Fibroblast of skin of right quadriceps (primary cell): ENCODE measurements at places on chromosomes 12 and 14.

GRCh38 chr12:89414851-89415250 is 62.5 kb upstream of the DUSP6 start:
- DNase-seq: peak; percentile 81

DNA sequence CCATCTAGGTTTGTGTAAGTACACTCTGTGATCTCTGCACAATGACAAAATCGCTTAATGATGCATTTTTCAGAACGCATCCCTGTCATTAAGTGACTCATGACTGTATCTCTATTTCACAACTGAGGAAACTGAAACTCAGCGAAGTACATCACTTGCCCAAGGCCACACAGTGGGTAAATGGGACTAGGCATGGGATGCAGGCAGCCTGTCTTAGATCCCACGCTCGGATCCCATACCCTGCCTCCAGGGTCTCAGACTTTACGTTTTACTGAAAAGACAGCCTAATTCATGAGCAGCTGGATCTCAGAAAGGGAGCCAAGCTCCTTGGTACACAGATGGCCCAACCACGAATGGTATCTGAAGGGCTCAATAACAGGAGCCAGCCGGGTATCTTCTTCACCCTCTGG is 2.4 kb upstream of the MLEC start:
- DNase-seq: peak; percentile 19

DNA sequence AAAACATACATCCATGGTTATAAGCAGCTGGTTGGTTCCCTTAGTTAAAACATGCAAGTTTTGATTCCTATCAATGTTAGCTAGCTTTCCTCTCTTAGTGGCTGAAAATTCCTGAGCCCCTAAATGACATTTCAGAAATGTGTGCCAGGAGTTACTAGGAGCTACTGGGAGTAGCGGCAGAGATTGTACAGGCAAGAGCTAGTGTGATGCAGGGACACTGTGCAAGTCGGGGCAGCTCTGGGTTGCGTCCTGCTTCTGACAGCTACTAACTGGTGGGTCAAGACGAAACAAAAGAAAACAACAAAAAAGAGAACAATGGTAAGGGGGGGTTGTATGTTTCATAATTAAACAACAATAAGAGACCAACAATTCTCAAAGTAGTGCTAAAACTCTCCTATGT is 35.4 kb downstream of the LRIG3 start:
- DNase-seq: no peak

DNA sequence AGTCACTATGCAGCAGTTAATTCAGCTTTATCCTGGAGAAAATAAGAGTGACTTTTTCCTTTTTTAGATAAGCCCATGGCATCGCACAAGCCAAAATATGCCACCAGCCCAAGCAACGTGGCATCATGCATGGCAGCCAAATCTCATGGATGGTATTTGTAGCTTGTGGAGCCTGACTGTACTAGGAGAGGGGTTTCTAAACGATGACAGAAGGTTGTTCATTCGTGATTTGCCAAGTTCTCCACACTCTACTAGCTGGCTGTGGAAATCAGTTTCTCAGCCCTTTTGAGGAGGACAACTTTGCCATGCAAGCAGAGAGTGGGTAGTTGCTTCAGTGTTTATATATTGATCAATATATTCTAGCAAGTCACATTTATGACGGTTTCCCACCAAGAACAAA is 41.4 kb upstream of the ATXN2 start:
- DNase-seq: no peak

GRCh38 chr14:60331201-60332045 is 82.4 kb downstream of the PPM1A start:
- DNase-seq: peak; percentile 39

GRCh38 chr12:80625901-80626300 is 81.5 kb upstream of the MYF6 start:
- DNase-seq: no peak

DNA sequence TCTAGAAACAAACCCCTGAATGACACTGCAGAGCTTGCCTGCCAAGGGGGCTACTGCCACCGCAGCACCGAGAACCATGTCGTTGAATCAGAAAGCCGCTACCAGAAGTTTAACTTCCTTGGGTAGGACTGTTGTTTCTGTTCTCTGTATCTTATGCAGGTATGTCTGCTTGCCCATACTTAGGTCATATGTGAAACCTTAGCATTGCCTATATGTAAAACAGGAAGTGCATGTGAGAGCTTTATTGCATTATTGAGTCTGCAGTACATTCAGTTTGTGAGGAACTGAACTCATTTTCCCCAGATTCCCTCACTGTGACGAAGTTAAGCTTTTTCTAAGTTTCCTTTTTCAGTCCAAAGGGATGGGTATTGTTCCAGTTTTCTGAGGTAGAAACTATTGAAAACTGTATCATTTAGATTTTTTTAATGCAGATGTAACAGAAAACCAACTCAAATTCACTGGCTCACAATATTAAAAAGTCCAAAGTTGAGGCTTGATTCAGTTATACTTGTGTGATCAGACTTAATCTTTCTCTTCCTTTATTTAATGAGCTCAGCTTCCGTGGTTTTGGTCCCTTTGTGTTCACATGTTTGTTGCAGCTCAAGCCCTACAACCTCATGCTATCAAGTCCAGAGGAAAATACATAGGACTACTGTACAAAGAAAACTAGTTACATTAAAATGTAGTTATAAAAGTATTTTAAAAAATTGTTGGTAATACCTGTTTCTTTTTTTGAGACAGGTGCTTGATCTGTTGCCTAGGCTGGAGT is 6.9 kb downstream of the FBXO34 start:
- no peak for DNase-seq

- no peak for DNase-seq
These were observed 44.7 kb downstream of the RIN3 start for GRCh38 chr14:92558319-92558718.

GRCh38 chr12:5505751-5506150 is 73.8 kb downstream of the NTF3 start:
- DNase-seq: no peak

DNA sequence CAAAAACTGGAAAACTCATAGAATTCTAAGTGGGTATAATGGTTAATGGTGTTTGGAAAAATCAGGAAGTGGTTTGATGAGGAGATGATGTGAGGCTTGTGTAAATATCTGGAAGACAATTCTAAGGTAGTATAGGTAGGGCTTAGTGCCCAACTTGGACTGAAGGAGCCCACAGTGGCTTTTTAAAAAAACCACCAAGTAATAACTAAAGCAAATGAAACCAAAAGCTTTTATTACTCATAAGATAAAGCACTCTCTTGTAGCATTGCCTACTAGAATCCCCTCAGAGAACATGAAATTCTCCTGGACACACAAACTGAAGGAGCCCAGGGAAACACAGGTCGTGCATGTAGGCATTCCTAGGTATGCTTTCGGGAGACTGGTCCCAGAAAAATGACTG is 324.5 kb downstream of the NELL2 start:
- DNase-seq: no peak

GRCh38 chr12:28237423-28237822 is 47.2 kb downstream of the CCDC91 start:
- DNase-seq: no peak

GRCh38 chr14:68263563-68264259 is 444.1 kb downstream of the RAD51B start:
- DNase-seq: peak; percentile 79

DNA sequence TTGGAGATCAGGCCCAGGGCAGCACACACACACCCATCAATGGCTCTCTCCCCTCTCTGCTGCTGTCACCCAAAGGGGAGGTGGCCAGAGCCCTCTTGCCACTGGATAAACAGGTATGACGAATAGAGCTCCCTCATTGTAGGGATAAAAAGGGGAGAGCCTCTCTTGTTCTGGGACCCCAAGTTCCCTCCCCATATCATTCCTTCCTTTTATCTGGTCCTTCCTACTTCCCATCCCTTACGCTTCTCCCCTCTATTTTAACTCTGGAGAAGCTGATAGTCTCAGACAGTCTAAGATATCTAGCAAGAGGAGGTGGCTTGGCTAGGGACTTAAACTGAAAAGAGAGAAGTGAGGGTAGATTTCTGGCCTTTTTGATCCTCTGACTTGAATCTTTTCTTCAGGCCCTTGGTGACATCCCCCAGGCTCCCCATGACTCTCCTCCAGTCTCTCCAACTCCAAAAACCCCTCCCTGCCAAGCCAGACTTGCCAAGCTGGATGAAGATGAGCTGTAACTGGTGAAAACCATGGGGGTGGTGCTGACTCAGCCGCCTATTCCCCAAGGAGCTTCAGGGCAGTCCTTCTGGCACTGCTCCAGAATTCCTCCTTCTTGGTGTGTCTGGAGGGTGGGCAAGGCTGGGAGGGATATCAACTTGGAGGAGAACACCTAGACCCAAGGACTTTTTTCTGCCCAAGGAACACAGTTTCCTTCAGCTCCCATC is 5.3 kb downstream of the ARHGEF25 start:
- peak; percentile 76 for DNase-seq

GRCh38 chr12:53005215-53005985 is 856 bp upstream of the EIF4B start:
- no peak for DNase-seq

GRCh38 chr14:96584907-96585671 is 82.9 kb downstream of the PAPOLA start:
- no peak for DNase-seq

DNA sequence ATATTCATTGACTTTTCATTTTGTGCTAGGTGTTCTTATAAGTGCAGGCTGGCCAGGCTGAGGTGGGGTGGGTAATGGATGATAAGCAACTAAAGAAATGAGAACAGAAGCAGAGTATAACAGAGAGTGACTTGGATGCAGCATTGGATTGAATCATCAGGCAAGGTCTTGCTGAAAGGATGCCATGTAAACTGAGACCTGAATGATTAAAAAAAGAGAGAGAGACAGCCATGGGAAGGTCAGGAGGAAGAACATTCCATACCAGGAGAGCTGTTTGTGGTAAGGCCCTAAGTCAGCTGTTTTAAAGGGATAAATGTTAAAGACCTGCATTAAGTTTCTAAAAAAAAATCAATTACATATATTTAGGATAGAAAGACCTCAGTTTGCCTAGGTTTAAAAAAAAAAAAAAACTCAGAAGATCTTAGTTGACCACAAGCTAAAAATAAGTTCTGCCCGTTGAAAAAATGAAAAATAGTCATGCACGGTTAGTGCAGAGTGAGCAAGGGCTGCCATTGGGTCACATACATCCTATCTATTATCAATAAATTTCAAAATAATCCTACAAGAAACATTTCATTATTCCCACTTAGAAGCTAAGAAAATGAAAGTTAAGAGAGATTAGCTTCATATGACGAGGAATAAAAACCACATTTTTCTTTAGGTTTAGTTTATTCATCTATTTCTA is 37.2 kb downstream of the IFNG start:
- peak; percentile 16 for DNase-seq

DNA sequence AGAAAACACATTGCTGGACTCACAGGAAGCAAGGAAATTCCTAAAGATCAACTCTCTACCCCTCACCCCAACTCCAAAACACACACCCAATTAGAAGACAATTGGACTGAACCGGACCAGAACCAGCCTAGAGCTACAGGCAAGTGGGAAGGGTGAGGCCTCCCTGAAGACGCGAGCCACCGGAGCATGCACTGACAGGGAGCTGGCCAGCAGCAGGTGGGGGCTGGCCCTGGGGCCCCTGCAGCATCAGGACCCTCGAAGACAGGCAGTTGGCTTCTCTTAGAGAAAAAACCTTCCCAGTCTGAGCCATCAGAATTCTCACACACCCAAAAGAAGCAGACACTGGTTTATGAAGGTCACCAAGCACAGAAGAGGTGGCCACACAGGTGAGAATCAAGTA is 209.5 kb upstream of the DIO3 start:
- no peak for DNase-seq

GRCh38 chr12:52216100-52216499 is 16.9 kb upstream of the KRT7 start:
- no peak for DNase-seq

- peak; percentile 37 for DNase-seq
These were observed 191.4 kb downstream of the TTC7B start for GRCh38 chr14:90624732-90625400.

DNA sequence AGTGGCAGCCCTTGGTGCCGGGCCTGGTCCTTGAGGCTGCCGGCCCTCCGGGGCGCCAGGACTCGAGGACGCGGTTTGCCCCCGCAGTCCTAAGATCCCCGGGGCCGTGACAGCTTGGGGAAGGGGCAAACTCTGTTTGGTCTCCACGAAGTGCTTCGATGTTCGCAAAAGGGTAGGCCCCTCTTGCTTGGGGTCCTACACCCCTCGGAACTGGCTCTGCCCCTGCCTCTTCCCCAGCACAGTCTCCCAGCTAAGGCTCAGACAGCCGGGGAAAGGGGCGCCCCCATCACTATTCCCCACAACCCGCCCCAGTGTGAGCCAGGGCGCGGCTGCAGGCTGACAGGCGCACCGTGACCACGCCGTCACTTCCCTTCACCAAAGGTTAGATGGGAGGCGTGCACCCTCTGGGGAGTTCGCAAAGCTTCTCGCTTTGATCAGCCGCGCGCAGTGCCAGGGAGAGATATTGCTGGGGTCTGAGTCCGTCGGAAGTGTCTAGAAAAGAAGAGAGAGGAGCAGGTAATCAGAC is 7.2 kb upstream of the OTX2 start:
- DNase-seq: no peak

GRCh38 chr12:67853204-67853603 is 136.0 kb upstream of the IFNG-AS1 start:
- peak; percentile 73 for DNase-seq

- no peak for DNase-seq
These were observed 7.1 kb downstream of the CD163 start for GRCh38 chr12:7496451-7496850.

- no peak for DNase-seq
These were observed 18.1 kb upstream of the IAPP start for GRCh38 chr12:21354641-21355040.

DNA sequence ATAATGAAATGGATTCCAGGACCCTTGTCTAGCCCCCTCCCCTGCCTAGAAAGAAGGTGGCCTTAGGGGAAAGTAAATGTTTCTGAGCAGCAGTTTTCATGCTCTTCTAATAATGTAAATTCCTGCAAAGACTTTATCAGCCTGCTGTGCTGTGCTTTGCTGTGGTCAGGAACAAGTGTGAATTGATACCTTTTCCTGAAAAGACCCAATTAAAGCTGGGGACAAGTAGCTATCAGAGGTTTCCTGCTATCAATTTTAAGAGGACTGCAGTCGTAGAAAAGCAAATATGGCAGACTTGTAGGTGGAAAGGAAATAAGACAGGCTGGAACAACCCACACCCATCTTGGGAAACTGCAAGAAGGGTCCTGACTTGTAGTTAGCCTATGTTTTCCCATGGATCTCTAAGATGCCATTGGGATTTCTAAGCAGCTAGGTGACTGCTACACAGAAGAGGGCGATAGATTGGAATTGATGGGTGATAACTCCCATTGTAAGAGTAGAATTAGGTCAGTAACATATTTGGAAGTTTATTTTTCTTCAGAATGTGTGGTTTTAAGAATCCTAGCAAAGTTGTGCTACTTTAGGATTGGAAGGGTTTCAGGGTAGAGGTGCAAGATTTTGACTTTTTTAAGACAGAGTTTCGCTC is 3.1 kb downstream of the DYNLL1 start:
- no peak for DNase-seq
